ENCODE measurements at places on chromosomes 5 and 9.

DNA sequence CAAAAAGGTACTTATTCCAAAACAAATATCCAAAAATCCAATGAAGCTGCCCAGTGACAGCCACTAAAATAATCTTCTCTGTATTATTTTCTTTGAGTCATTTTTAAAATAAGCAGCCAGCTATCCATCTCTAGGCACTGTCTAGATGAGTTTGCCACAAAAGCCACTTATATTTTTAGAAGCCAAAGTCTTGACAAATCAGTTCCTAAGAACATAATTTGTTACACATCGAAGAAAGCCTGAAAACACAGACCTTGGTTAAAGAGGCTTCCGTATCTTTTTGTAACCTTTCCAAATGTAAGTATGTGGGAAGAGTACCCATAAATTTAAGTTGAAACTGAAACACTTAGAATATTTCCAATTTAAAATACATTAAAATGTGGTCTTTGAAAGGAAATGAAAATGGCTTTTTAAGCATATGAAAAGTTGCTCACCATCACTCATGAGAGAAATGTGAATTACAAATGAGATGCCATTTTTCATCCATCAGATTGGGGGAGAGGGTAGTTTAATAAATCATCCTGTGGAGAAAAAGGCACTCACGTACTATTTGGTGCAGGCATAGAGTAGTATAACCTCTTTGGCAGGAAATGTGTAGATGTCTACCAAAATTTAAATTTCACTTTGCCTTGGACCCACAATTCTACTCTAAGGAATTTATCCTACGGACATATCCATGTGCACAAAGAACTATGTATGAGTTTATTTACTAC lies 180.4 kb downstream of the MLLT3 start:
- no peak for DNase-seq

GRCh38 chr5:38656568-38656967 lies 100.1 kb upstream of the LIFR start:
- DNase-seq, result no peak

DNA sequence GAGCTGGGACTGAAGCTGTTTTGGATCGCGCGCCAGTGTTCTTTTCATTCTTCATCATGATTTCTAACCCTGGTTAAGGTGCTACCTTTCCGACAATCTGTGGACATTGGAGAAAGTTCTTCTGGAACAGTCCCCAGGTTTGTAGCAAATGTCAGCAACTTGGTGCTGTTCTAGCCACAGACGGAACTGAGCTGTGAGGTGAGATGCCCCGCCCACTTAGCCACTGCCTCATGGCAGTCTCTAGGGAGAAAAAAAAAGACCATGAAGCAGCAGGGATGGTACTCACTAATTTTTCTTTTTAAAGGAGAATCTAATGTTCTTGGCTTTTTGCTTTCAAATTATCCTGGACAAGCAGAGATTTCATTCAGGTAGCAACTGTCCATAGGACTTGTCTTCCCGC lies 72.1 kb upstream of the STK32A start:
- DNase-seq, result no peak

DNA sequence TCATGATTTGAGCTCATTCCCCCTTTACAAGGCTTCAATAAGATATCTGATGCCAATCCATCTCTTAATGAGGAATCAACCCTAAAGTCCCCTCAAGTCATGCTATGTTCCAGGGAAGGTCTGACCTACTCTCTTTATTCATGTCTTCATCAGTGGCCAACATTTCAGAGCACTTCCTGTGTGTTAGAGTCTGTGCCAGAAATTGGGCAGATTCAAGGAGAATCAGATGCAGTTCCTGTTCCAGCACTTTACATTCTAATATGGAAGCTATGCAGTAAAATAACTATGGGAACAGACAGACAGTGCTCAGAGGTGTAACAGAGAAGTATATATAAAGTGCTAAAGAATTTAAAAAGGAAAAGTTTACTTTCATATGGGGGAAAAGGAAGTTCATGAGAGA lies 193.4 kb upstream of the NR4A3 start:
- DNase-seq, result no peak

GRCh38 chr5:60102961-60103693 lies 209.6 kb upstream of the PDE4D start:
- no peak for DNase-seq
